ENCODE measurements at places on chromosomes 6 and 20.

GRCh38 chr6:45109551-45109950, 218.6 kb upstream of the RUNX2 start:
- DNase-seq, result no peak

DNA sequence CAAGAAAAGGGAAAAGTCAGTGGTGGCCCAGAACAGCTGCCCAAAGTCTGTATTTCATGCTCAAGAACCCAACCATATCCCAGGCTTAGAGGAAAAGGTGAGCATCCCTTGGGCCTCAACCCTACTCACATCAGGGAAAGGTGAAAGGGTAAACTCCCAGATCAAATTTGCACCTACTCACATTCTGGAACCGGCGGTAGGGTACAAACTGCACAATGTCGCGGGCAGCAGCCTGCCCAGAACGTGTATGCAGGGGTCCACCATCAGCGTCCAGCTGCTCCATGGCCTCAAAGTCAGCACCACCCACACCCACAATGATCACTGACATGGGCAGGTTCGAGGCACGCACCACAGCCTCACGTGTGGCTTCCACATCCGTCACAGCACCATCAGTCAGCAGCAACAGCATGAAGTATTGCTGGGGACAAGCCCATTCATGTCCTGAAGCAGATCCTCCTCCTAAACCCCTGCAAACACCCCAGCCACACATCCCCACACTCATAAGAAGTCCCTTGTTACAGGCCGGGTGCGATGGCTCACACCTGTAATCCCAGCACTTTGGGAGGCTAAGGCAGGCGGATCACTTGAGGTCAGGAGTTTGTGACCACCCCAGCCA, 10.9 kb downstream of the SPAG4 start:
- DNase-seq, result no peak

GRCh38 chr6:169292338-169293124, 38.9 kb upstream of the THBS2 start:
- DNase-seq, result no peak

DNA sequence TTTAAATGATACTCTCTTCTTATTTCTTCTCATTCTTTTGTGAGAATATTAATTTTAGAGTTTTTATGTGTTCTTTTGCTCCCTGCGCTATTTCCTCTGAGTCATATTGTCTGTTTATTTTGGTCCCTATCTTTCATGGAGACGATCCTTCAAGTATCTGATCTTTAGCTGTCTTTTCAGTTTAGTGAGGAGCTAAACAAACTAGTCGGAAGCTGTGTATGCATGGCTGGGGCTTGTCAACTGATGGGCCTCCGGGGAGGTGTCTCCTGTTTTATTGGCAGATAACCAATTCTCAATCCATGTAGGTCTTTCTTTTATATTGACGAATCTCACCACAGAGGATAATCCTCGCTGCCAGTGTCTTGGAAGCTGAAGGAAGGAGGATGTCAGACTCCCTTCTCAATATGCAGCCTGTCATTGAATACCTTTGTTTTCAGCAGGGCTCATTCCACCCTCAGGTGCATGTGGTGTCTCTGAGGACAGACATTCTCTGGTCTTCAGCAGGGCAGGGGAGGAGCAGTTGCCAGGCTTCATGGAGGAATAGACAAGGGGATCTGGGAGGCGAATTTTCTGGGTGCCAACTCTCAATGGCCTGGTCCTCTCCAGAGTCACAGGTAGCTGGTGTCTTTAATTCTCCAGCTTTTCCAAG, 64.9 kb downstream of the RNF182 start:
- no peak for DNase-seq

- no peak for DNase-seq
Measured at GRCh38 chr6:124670801-124671200, 291.4 kb upstream of the RNF217 start.

- DNase-seq, result no peak
Measured at GRCh38 chr6:53257533-53257932, 91.2 kb downstream of the ELOVL5 start.

DNA sequence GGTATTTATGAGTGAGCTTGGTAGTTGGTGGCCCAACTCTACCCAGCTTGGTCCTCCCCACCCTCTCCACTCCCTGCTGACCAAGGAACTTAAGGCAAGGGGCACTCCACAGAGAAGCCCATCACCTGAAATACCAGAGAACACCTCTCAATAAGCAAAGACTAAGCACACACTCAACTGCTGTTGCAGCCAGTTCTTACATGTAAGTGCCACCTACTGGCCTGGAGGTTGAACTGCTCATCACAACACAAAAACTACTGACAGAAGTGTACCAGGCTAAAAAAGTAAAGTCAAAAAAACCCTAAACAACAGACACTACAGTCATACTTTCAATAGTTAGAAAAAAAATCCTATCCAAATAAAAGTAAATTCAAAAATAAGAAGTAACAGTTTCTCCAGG, 146.2 kb downstream of the FAM83B start:
- DNase-seq, result no peak

DNA sequence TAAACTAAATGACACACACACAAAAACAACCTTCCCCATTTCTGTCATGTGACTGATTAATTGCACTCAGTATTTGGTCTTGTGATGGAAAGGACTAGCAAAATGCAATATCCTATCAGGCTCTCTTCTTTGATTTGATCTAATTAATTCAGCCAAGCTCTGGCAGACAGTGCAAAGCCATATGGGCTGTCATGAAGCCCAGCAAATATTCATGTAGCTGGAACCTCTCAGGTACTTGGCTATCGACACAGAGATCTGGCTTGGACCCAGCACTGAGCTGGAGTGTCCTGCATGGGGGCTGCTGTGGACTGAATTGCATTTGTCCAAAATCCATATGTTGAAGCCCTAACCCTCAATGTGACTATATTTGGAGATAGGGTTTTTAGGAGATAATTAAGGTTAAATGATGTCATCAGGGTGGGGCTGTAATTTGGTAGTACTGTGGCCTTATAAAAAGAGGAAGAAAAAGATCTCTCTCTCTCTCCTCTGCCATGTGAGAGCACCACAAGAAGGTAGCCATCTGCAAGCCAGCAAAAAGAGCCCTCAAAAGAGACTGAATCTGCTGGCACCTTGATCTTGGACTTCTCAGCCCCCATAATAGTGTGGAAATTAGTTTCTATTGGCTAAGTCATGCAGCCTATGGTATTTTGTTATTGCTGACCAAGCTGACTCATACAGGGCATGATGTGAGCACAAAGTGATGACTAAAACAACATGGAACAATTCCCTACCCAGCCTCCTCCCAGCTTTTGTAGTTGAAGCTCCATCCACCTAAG, 77.1 kb downstream of the STMND1 start:
- no peak for DNase-seq

GRCh38 chr20:62437496-62437895, 10.2 kb upstream of the RBBP8NL start:
- DNase-seq, result no peak

DNA sequence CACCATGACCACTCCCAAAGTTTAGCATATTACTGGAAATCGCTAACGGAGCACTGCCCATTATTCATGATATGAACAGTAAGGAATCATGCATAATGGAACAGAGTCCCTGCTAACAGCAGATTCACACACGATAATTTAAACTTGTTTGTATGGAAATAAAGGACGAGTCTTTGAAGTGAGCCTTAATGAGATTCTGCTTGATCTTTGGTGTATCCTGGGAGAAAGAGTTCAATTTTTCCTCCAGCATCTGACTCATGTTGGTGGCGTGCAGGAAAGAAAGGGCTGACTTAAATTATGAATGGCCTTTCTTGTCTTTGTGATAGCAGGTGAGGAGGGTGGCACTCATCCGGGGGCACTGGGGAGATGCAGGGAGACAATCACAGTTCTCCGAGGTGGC, 194.6 kb downstream of the ZNF217 start:
- no peak for DNase-seq

Measured in activated CD8-positive, alpha-beta memory T cell treated with anti-CD3 and anti-CD28 coated beads for 4 hours (primary cell).